NCI-H2107 (cell line): ENCODE measurements at places on chromosomes 16 and 17.
A peak's percentile ranks its signal among the peaks of the same experiment; 100 is the strongest.

GRCh38 chr17:67212714-67213417 is 32.1 kb downstream of the HELZ start:
- DNase-seq: no peak

GRCh38 chr16:89360760-89361435 is 129.5 kb downstream of the ANKRD11 start:
- no peak for DNase-seq

- no peak for DNase-seq
Observed at GRCh38 chr17:49414271-49414621, 436 bp downstream of the PHB1 start.

- no peak for DNase-seq
Observed at GRCh38 chr16:56923481-56924091, 8.4 kb upstream of the HERPUD1 start.

- no peak for DNase-seq
Observed at GRCh38 chr17:79981661-79982101, 54.0 kb downstream of the TBC1D16 start.

DNA sequence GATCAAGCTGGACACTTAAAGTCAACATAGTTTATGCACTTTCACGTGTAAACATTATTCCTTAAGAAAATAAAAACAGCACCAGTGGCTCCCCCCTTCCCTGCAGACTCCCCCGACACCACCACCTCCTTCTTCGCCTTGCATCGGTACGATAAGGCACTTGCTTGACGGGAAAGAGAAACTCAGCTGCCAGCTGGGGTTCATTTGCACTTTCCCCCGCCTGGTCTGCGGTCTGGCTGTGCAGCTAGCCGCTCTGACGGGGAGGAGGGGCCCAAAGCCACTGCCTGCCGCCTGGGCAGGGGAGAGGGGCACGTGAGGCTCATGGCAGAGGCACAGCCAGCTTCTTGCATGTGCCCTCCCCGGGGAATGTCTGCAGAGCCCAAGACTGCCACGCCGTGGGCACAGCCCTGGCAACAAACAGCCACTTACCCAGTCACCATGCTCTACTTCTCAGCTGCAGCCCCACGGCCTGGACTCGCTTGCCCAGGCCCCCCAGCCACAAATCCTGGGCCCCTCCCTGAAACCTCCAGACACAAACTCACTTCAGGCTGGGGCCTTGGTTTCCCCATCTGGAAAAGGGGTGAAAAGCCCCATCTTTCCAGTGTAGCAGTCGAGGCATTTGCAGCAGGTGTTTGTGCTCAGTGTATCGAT is 16.5 kb upstream of the PRM1 start:
- DNase-seq: peak; percentile 78

DNA sequence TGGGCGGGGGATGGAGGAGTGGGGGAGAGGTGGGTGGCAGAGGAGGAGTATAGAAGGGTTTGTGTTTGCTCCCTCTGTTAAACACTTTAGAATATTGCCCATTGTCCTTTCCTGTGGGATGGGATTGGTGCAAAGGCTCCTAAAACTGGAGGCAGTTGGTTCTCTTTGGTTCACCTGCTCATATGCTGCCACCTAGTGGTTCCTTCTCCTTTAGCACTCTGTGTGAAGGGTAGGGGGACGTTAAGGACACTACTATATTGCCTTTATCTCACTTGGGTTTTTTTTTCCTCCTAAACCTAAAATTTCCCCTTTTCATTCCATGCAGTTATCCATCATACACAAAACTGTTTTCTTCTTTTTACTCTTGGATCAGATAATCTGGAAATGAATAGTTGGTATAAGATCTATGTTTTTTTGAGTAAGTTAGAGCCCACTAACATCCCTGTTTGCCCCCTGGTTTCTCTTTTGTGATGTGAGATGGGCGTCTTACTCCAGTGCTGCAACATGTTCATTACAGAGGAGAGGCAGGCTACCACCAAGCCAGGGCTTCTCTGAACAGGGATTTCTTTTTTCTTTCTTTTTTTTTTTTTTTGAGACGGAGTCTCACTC is 23.8 kb downstream of the SNX11 start:
- peak; percentile 60 for DNase-seq

- DNase-seq: no peak
Observed at GRCh38 chr16:82855471-82855870, 228.7 kb downstream of the CDH13 start.

- no peak for DNase-seq
Observed at GRCh38 chr16:57915811-57916488, 55.0 kb downstream of the CNGB1 start.
